ENCODE measurements at places on chromosomes 6 and 20. TPM values are rescaled to one million over a fixed set of nuclear protein-coding genes. Genes with fewer than 3 reads are reported as not detected.
A peak's percentile ranks its signal among the peaks of the same experiment; 100 is the strongest.

- no peaks in the 10 kb centered on the region for H3K27me3 ChIP-seq
- no peaks in the 10 kb centered on the region for H3K36me3 ChIP-seq
- DNase-seq, result no peak
- H3K27ac ChIP-seq, result peak overlapping the region; percentile 46
- H3K4me1 ChIP-seq, result peaks cover 29% of the 10 kb centered on the region
- H3K4me3 ChIP-seq, result no peak overlapping the region
Measured at GRCh38 chr20:49179368-49180277, 8.5 kb downstream of the STAU1 start.

DNA sequence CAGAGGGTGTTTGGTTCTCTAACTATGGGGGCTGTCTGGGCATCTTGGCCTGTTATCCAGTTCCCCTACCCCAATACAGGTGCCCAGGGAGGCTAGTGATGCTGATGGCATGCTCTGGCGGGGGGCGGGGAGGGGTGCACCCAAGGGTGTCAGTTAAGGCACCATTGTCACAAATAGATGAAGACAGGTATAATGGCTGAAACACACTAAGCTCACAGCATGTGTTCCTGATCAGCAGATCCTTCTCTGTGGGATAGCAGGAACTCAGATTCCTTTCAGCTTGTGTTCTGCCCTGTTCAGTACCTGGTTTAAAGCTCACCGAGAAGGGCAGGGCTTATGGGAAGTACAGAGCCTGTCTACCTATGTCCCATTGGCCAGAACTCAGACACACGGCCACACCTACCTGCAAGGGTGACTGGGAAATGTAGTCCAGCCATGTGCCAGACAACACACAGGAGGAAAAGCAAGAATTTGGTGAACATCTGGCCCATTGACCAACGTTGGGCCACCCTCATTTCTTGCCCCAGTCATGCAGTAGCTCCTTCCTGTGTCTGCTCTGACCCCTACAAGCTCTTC lies 3.4 kb upstream of the RSPO4 start:
- H3K36me3 ChIP-seq, result no peaks in the 10 kb centered on the region
- H3K27me3 ChIP-seq, result peaks cover 17% of the 10 kb centered on the region
- no peaks in the 10 kb centered on the region for H3K4me1 ChIP-seq
- H3K27ac ChIP-seq, result no peak overlapping the region
- H3K4me3 ChIP-seq, result no peak overlapping the region

- no peaks in the 10 kb centered on the region for H3K36me3 ChIP-seq
- no peaks in the 10 kb centered on the region for H3K27me3 ChIP-seq
- DNase-seq, result no peak
- peaks cover 1% of the 10 kb centered on the region for H3K4me1 ChIP-seq
- no peak overlapping the region for H3K4me3 ChIP-seq
- no peak overlapping the region for H3K27ac ChIP-seq
Measured at GRCh38 chr20:59158673-59159072, 4.9 kb upstream of the ZNF831 start.

- H3K4me1 ChIP-seq, result peaks cover 20% of the 10 kb centered on the region
- H3K36me3 ChIP-seq, result no peaks in the 10 kb centered on the region
- H3K4me3 ChIP-seq, result no peak overlapping the region
- peak; percentile 17 for DNase-seq
- peaks cover 57% of the 10 kb centered on the region for H3K27me3 ChIP-seq
Measured at GRCh38 chr20:2750491-2751251, 49.8 kb downstream of the CPXM1 start.

DNA sequence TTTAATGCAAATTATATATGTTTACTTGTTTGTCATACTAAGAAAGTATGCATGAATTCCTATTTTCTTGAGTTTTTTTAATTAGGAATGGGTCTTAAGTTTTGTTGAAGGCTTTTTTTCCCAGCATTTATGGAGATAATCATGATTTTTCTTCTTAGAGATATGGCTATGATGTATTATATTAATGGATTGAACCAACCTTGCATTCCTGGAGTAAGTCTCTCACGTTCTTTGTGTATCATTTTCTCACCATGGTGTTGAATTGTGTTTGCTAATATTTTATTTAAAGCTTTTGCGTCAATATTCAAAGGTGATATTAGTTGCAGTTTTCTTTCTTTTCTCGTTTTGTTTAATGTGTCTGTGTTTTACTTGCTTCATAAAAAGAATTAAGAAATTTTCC lies 48.4 kb upstream of the SLC35D3 start:
- DNase-seq, result no peak
- no peak overlapping the region for H3K4me3 ChIP-seq
- H3K36me3 ChIP-seq, result no peaks in the 10 kb centered on the region

DNA sequence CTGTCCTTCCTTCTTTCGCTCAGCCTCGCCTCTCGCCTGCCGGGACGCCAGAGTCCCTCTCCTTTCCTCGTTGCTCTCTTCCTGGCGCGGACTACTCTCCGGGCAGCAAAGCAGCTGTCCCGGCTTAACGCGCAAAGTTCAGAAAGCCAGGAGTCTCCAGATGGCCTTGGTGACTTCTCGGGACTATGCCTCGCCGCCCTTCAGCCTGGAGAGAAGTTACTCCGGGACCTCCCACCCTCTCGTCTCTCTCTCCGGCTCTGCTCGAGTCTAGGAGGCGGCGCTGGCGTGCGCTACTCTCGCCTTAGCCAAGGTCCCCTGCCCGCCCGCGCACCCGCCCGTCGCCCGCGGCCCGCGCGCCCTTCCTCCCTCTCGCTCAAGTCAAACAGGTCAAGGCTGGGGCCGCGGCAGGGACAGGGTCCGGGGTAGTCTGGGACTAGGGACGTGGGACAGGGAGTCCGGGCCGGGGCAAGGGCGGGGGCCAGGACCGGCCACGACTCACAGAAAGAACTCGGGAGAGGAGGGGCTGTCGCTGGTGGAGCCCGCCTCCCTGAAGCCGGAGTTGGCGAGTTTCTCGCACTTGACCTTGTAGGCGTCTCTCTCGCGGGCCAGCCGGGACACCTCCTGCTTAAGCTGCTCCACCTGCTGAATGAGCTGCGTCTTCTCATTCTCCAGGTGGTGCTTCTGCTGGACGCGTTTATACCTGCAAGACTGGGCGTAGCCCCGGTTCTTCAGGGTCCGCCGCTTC lies 1.5 kb downstream of the MAFB start:
- H3K4me1 ChIP-seq, result peaks cover 27% of the 10 kb centered on the region
- peak overlapping the region; percentile 69 for H3K4me3 ChIP-seq
- H3K27me3 ChIP-seq, result peaks cover 12% of the 10 kb centered on the region
- DNase-seq, result peak; percentile 75

DNA sequence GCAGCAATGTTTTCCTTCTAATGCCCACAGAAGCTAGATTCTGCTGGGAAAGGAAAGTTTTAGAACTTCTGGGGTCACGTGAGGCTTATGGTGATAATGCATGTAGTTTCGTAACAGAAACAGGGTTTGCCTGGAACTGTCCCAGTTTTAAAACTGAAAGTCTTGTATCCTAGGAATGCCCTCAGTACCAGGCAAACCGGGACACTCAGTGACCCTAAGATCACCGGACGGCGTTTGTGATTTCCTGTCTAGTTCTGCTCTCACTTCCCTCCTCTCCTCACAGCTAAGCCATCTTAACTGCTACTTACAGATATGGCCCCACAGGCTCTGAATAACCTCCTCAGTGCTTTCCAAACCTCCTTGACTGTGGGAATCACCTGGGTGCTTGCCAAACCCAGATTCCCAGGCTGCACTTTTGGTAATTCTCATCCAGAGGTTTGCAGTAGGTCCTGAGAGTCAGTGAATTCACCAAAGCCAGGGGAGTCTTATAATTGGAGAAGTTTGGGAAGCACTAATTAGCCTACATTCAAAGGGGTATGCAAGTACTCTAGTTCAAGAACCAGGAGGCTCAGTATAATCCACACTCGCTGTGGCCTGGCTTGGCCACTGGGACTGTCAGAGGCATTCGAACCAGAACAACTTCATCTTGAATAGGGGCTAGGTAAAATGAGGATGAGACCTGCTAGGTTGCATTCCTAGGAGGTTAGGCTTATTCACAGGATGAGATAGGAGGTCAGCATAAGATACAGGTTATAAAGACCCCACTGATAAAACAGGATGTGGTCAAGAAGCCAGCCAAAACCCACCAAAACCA lies 231.6 kb upstream of the MYLIP start:
- peak; percentile 24 for DNase-seq
- H3K4me3 ChIP-seq, result no peak overlapping the region

The NR2E1 gene
- not detected for total RNA-seq

The TRIM15 gene
- not detected for total RNA-seq

DNA sequence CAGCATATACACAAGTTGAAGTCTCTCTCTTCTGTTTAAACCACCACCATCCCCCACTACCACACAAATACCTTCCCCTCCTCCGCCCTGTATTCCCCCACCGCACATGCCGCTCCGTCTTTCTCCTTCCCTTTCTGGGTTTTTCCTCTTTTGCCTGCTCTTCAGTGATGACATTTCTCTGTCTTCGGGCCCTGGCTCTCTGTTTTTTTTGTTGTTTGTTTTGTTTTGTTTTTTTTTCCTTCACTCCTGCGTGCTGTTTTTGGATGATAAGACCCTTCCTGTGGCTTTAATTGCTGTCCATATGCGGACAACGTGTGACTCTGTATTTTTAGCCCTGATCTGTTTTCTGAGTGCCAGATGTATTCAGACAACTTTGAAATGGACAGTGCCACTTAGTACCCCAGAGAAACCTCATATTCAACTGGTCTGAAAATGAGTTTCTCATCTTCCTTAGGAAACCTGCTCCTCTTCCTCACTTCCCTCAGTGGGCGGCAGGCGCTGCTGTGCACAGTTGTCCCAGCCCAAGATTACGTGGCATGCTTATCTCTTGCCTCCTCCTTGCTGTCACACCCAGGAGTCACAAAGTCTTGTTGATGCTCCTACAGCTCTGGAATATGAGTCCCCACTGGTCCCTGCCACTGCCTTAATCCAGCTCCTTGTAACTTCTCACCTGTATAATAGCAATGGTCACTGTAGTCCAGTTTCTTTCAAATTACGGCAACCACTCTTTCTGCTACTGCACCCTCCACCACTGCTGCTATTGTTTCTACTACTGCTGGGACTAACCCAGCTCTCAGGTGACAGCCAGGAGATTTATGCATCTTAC lies 8.2 kb downstream of the PPP1R14C start:
- H3K27ac ChIP-seq, result no peak overlapping the region
- H3K4me3 ChIP-seq, result no peak overlapping the region

GRCh38 chr20:10350188-10350842 lies 83.7 kb downstream of the MKKS start:
- no peak overlapping the region for H3K27ac ChIP-seq
- DNase-seq, result no peak
- H3K27me3 ChIP-seq, result no peaks in the 10 kb centered on the region
- no peaks in the 10 kb centered on the region for H3K36me3 ChIP-seq

The GSTA4 gene
- 11.6 TPM for total RNA-seq

- no peak for DNase-seq
- peak overlapping the region; percentile 76 for H3K27ac ChIP-seq
- no peaks in the 10 kb centered on the region for H3K36me3 ChIP-seq
- H3K4me1 ChIP-seq, result peaks cover 90% of the 10 kb centered on the region
Measured at GRCh38 chr6:75422024-75422639, 71.5 kb downstream of the FILIP1 start.

GRCh38 chr6:37893257-37893656 lies 73.7 kb downstream of the ZFAND3 start:
- no peaks in the 10 kb centered on the region for H3K27me3 ChIP-seq
- H3K27ac ChIP-seq, result no peak overlapping the region
- H3K4me1 ChIP-seq, result peaks cover 40% of the 10 kb centered on the region
- H3K4me3 ChIP-seq, result no peak overlapping the region
- no peaks in the 10 kb centered on the region for H3K36me3 ChIP-seq
- no peak for DNase-seq

DNA sequence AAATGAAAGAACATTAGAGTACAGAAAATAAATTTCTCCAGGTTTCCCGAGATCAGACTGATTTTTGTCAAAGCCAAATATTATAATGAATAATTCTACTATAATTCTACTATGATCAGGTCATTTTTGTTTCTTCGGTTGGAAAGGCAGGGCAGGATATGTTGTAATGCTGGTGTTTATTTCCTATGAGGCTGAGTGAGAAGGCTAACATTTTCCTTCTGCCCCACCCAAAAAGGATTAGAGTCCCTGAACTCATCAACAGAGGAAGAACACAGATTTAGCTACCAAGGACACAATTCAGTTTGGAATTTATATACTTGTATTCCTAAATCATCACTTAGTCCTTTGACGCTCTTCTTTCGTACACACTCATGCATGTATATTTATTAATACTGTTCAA lies 318.9 kb downstream of the SYNE1 start:
- peak overlapping the region; percentile 66 for H3K27ac ChIP-seq
- no peak overlapping the region for H3K4me3 ChIP-seq
- H3K27me3 ChIP-seq, result no peaks in the 10 kb centered on the region
- H3K36me3 ChIP-seq, result no peaks in the 10 kb centered on the region
- H3K4me1 ChIP-seq, result no peaks in the 10 kb centered on the region

The PRELID3B gene
- 31.6 TPM for total RNA-seq

DNA sequence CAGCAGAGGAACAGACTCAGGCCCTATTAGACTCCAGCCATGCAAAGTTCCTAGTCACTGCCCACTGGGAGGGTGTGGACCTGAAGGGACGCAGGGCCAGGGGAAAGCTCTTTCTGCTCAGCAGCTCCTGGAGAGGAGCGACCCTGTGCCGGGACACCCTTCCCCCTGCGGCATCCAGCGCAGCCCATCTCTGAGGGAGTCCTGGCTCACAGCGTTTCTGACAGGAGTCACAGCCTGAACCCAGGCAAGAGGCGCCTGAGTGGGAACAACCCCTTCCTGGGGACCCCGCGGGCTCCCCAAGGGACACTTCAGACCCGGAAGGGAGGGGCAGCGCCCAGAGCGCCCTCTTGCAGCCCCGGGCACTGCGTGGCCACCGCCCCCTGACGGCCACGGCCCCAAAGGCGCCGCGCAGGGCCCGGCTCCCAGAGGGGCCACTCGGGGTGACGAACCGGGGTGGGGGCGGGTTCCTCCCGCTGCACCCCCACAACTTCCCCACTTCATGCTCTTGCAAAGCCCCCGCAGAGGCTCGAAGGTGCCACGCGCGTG lies 862 bp downstream of the UCKL1 start:
- peak; percentile 45 for DNase-seq
- peak overlapping the region; percentile 94 for H3K4me3 ChIP-seq
- peaks cover 7% of the 10 kb centered on the region for H3K36me3 ChIP-seq

GRCh38 chr6:63598049-63599036 lies 26.1 kb downstream of the LOC128125822 start:
- no peaks in the 10 kb centered on the region for H3K36me3 ChIP-seq
- peaks cover 5% of the 10 kb centered on the region for H3K4me1 ChIP-seq
- peak overlapping the region; percentile 62 for H3K4me3 ChIP-seq
- peak; percentile 51 for DNase-seq

DNA sequence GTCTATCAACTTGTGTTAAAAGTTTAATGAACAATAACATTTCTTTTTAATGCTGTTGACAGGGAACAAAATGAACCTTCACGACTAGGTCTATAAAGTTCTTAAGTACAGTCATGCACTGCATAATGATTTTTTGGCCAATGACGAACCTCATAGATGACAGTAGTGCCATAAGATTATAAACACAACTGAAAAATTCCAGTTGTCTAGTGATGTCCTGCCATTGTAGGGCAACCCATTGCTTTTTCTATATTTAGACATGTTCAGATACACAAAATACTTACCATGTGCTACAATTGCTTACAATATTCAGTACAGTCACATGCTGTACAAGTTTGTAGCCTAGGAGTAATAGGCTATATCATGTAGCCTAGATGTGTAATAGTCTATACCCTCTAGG lies 93.6 kb downstream of the SYNE1 start:
- H3K27ac ChIP-seq, result no peak overlapping the region
- no peak overlapping the region for H3K4me3 ChIP-seq
- no peaks in the 10 kb centered on the region for H3K4me1 ChIP-seq

The CDSN gene
- total RNA-seq, result not detected

GRCh38 chr20:3710703-3711483 lies 1.5 kb downstream of the SIGLEC1 start:
- no peaks in the 10 kb centered on the region for H3K36me3 ChIP-seq
- H3K4me1 ChIP-seq, result peaks cover 5% of the 10 kb centered on the region
- DNase-seq, result peak; percentile 53
- peak overlapping the region; percentile 10 for H3K4me3 ChIP-seq

- H3K27me3 ChIP-seq, result no peaks in the 10 kb centered on the region
- DNase-seq, result no peak
- no peaks in the 10 kb centered on the region for H3K4me1 ChIP-seq
Measured at GRCh38 chr6:135583256-135583761, 85.8 kb upstream of the AHI1 start.

The SYNDIG1 gene
- total RNA-seq, result 0.66 TPM

All from gastrocnemius medialis (tissue), 4 donors.